Activated gamma-delta T cell (primary cell): ENCODE measurements at places on chromosomes 4 and X.

DNA sequence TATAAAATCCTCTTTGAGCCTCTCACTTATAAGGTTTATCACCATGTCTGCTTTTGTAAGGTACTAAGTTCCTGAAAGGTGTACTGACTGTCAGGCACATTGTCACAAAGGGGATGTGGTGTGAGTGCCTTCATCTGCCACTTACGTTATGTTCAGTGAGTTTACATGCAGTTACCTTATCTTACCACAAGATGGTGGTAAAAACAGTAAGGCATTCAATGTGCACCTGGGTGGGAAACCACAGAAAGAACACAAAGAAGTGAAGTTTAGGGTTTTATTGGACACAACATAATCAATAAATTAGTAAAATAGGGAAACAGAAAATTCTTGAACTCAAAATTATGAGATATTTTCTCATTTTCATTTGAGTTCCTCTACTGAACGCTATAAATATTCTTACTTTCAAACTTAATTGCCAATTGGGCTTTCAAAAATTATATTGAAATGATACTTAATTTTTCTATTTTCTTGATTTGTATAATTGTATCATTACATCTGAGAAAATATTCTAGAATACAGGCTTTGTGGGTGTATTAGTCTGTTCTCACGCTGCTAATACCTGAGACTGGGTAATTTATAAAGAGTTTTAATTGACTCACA, 650.8 kb downstream of the PCDH7 start:
- DNase-seq: no peak

- DNase-seq: no peak
Measured at GRCh38 chrX:40012868-40013265, 84.9 kb downstream of the BCOR start.

GRCh38 chrX:154464806-154465365, 6.8 kb downstream of the PLXNA3 start:
- DNase-seq: no peak

- DNase-seq: no peak
Measured at GRCh38 chr4:17877661-17878060, 66.9 kb downstream of the NCAPG start.

DNA sequence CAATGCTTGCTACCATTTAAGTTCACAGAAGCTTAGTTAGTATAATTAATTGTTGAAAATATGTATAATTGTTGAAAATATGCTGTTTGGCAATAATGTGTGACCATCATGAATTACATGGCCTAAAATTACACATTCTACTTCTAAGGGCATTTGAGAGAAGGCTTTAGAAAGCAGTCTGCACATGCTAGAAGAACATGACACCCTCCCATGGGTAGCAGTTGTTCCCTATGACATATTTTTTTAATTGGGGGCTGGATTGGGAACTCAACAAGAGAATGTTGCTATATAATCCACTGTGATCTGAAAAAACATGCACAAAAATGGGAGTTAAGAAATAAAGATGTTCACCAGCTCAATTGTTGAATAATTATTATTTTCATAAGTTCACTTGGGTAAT, 331.4 kb downstream of the ARHGAP24 start:
- no peak for DNase-seq

- DNase-seq: no peak
Measured at GRCh38 chrX:47651043-47651905, 911 bp upstream of the ELK1 start.

DNA sequence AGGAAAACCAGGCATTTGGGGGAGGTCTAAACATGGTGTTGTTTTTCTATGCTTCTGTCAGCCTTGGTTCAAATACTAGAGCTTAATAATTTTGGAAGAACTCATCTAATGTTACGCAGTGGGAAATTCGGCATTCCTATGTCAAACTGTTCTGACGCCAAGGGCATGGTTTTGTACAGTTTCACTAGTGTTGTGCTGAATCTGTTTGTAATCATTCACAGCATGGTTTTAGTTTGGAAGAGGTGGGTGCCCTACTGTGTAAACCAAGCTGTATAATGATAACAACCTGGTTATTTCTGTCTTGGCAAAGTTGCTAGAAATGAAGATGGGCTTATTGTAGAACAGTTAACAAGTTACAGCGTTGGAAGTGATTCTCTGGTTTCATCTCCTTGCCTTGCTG, 5.2 kb downstream of the DDX3X start:
- DNase-seq: no peak

- no peak for DNase-seq
Measured at GRCh38 chr4:178316211-178316610, 874.0 kb upstream of the AGA start.

DNA sequence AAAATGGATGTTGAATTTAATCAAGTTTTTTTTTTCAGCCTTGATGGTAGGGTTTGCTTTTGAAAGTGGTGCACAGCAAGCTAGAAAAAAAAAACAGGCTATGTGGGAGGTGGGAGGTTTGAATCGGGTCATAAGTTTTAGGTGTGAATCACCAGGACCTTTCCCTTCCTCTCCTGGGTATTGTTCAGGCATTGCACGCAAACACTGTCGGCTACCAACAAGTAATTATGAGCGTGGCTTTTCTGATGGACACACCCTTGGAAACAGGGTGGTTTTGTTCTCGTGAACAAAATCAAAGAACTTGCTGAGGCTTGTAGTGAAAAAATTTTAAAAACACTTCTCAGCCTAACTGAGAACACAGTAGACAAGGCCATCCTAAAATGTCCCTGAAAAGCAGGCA, 18.1 kb downstream of the PIR start:
- DNase-seq: no peak

DNA sequence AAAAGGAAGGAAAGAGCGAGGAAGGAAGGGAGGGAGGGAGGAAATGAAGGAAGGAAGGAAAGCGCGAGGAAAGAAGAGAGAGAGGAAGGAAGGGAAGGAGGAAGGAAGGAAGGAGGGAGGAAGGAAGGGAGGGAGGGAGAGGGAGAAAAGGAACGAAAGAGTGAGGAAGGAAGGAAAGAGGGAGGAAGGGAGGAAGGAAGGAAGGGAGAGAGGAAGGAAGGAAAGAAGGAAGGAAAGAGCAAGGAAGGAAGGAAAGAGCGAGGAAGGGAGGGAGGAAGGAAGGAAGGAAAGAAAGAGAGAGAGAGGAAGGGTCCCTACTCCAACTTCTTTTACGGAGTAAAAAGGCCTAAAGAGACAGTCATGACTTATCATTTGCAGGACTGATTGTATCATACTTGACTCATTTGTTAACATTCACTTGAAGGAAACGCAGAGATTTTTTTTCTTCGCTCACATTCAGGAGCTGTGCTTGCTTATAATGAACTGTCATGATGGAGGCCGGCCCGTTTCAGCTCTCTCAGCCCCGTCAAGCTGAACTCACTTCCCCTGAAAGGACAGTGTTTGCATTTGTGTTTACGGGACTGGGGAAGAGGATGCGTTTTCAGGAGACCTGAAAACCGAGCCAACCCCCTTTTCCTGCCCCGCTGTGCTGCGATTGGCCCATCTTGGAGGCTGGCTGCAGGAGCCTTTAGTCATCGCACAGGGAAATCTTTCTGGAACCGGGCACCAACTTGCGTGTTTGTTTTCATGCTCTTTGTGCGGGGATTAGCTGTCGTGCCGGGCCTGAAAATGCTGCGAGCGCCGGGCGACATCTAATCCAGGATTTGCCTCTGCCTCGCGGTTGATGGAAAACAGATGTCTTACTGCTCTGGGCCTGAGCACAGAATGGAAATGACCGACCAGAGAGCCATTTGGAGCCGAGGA, 17.8 kb downstream of the TRIM2 start:
- no peak for DNase-seq

DNA sequence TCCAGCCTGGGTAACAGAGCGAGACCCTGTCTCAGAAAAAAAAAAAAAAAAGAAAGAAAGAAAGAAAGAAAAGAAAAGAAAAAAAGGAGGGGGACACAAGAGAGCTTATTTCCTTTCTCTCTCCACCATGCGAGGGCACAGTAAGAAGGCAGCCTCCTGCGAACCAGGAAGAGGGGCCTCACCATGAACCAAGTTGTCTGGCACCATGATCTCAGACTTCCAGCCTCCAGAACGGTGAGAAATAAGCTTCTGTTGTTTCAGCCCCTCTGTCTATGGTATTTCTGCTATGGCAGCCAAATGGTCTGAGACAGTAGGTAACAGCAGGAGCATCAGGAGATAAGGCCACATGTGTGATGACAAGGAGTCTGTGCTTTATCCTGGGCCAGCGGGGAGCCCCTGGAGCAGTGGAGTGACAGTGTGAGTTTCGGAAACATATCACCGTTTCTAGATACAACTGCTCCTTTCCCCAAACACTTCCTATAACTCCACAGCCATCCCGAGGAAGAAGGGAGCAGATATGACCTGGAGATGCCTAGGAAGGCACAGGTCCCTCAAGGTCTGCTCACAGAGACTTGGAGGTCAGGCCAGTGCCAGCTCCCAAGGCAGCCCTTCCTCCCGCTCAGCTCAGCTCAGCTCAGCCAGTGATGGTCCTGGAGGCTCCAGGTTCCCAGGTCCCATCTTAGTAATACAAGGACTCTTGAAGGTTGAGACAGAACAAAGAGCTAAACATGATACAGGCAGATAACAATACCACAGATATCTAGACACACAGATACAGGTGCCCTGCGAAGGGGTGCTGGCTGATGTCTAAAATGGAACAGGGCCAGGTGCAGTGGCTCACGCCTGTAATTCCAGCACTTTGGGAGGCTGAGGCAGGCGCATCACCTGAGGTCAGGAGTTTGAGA, 17.7 kb downstream of the JAKMIP1 start:
- DNase-seq: no peak

DNA sequence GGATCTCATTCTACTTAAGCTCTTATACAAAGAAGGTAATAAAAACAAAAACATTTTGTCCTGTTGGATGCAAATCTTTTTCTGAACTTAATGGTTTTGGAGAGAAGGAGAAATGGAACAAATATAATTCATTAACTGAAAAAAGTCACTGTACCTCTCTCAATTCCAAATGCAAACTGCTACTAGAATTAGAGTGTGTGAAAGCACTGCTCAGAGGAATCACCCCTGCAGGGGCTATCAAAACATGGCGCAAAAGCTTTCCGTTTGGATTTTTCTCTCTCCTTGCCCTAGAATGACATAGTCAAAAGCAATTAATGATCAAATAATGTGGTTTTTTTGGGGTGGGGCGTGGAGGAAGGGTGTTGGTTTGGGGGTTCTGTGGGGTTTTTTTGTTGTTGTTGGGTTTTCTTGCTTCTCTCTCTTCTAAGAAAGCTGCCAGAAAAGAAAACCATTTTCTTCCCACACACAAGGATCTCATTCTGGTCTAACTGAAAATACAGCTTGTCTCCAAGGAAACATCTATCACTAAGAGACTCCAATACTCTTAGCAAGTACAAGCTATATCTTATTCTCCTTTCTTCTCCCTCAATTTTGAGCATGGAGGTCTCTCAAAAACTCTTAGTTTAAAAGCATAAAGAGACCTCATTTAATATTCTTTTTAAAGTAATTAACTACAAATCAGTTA, 41.6 kb downstream of the USP46 start:
- no peak for DNase-seq

- no peak for DNase-seq
Measured at GRCh38 chr4:138055890-138056289, 186.3 kb downstream of the SLC7A11 start.

GRCh38 chr4:68271851-68272357, 26.4 kb upstream of the TMPRSS11B start:
- no peak for DNase-seq

GRCh38 chr4:92519727-92520126, 216.0 kb downstream of the GRID2 start:
- DNase-seq: no peak

GRCh38 chrX:136660896-136661295, 12.9 kb downstream of the CD40LG start:
- DNase-seq: no peak

GRCh38 chrX:13857804-13858203, 40.9 kb upstream of the GPM6B start:
- DNase-seq: no peak

DNA sequence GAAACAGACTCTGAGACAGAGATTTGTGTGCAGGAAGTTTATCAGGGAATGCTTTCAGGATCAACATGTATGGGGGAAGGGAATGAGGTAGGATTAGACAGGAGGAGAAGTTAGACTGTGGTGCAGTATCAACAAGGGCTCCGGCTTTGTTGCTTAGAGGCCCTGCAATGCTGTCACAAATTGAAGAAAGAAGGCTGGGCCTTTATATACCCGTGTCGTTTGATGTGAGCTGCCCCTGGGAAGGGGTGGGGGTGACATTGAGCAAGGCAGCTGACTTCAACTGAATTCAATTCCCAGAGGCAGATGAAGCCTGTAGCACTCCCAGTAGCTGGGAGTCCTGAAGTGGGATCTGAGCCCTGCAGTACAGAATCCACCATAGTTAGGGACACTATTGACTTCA, 29.5 kb upstream of the USP9X start:
- DNase-seq: no peak

GRCh38 chrX:44183329-44183728, 160.1 kb downstream of the EFHC2 start:
- no peak for DNase-seq

DNA sequence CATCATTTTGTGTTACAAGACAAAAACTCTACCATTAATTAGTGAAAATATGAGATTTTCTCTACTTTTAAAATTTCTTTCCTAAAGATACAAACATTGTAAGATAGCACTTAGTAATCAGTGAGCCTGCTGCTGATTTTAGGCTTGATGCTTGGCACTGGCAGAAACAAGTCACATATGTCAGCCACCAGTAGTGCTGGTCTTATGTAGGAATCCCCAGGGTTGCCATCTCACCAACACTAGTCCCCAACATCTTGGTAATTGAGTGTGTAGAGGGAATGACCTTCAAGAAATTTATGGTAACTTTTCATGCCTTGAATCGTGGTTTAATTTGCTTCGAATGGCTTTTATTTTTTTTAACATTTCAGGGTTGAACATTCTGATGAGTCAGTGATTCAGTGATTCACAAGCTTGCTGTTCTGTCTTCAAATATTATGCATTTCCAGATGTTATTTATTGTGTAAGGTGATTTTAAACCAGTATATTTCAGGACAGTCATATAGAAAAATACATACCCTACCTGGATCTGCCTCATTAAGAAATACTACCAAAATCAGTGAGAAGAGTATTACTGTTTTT, 11.9 kb downstream of the EXOC1 start:
- DNase-seq: no peak

- no peak for DNase-seq
Measured at GRCh38 chrX:8453611-8454010, 11.0 kb upstream of the VCX3B start.
